ENCODE measurements at places on chromosomes 2 and 18.

DNA sequence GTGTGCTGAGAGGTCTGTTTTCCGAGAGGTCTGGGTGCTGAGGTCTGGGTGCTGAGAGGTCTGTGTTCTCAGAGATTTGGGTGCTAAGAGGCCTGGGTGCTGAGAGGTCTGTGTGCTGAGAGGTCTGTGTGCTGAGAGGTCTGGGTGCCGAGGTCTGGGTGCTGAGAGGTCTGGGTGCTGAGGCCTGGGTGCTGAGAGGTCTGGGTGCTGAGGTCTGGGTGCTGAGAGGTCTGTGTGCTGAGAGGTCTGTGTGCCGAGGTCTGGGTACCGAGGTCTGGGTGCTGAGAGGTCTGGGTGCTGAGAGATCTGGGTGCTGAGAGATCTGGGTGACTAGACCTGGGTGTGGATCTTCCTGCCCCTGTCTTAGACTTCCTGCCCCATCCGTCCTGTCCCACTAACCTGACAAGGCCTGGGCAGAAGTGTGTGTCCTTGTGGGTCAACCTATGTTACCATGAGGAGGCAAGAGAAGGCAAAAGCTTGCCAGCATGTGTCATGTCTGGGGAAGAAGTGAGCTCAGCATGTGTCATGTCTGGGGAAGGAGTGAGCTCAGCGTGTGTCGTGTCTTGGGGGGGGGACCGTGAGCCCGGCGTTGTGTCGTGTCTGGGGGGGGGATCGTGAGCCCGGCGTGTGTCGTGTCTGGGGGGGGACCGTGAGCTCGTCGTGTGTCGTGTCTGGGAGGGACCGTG lies 69.3 kb downstream of the KCNG2 start:
- DNase-seq: no peak

GRCh38 chr2:179613701-179614100 lies 247.7 kb downstream of the ZNF385B start:
- DNase-seq: no peak

- DNase-seq: no peak
Observed at GRCh38 chr2:235286622-235287374, 207.0 kb upstream of the AGAP1 start.

- DNase-seq: no peak
Observed at GRCh38 chr2:88265352-88266303, 95.5 kb downstream of the THNSL2 start.

- DNase-seq: no peak
Observed at GRCh38 chr18:45328811-45329210, 286.5 kb upstream of the SLC14A2 start.

DNA sequence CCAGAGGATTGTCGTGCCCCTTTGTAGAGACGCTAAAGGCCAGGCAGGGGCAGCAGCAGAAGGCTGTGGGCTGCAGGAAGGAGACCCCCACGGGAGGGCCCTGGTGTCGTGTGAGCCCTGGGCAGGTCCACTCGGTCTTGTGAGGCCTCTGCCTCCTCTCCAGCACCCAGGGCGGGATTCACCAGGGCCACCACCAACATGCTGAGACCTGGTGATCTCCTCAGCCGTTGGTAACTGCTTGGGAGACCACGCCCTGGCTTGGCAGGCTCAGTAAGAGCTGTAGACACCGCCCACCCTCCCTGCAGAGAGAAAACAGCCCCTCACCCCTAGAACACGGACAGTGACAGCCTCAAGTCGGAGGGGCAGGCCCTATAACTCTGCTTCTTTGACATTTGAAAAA lies 21.1 kb downstream of the MBP start:
- no peak for DNase-seq

- no peak for DNase-seq
Observed at GRCh38 chr18:70920840-70921374, 632.1 kb downstream of the SOCS6 start.

GRCh38 chr2:124339709-124340108 lies 314.6 kb downstream of the CNTNAP5 start:
- DNase-seq: no peak
